Liver (tissue), 10 donors: ENCODE measurements at places on chromosomes 11 and 22. TPM values are rescaled to one million over a fixed set of nuclear protein-coding genes. Genes with fewer than 3 reads are reported as not detected.

- no peak for DNase-seq
These were observed 56.8 kb upstream of the FBXO3 start for GRCh38 chr11:33830903-33831648.

- no peak for DNase-seq
These were observed 259.1 kb upstream of the PLET1 start for GRCh38 chr11:112519751-112520150.

DNA sequence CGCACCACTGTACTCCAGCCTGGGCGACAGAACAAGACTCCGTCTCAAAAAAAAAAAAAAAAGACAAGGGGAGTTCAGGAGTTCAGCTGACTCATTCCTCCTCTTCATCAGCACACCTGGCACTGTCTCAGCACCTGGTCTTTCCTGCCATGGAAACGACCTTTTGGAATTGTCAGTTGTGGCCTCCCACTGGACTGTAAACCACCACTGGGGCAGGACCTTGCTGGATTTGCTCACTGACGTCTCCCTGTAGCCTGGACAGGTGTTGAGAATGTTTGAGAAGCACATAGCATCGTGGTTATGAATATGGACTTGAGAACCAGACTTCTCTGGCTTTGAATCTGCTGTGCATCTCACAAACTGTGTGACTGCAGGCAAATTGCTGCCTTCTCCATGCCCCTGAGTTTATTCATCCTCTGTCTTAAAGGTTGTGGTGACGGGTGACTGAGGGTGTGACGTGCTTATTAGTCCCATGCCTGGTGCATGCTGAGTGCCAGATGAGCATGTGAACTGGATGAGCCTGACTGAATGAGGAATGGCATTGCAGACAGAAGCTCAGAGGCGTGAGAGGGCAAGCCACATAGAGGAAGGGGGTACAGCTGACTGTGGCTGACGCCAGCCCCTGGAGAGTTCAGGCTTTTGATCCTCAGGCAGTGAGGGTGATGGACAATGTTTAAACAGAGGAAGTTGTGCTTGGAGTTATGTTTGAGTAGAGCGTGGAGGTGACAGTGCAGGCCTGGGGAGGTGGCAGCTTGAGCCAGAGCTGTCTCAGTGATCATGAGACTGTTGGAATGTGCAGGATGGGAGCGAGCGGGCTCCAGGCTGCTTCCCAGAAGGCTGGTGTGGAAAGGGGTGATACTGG, 12.7 kb downstream of the TOM1 start:
- no peak for DNase-seq

GRCh38 chr22:17921871-17922821, 102.2 kb downstream of the MICAL3 start:
- DNase-seq: peak; percentile 63

Gene ACRV1
- total RNA-seq: not detected

Gene PLAAT4
- total RNA-seq: 4.4 TPM

Gene DAGLA
- total RNA-seq: 0.84 TPM

GRCh38 chr11:64842366-64842759, 2.1 kb downstream of the CDC42BPG start:
- DNase-seq: no peak

DNA sequence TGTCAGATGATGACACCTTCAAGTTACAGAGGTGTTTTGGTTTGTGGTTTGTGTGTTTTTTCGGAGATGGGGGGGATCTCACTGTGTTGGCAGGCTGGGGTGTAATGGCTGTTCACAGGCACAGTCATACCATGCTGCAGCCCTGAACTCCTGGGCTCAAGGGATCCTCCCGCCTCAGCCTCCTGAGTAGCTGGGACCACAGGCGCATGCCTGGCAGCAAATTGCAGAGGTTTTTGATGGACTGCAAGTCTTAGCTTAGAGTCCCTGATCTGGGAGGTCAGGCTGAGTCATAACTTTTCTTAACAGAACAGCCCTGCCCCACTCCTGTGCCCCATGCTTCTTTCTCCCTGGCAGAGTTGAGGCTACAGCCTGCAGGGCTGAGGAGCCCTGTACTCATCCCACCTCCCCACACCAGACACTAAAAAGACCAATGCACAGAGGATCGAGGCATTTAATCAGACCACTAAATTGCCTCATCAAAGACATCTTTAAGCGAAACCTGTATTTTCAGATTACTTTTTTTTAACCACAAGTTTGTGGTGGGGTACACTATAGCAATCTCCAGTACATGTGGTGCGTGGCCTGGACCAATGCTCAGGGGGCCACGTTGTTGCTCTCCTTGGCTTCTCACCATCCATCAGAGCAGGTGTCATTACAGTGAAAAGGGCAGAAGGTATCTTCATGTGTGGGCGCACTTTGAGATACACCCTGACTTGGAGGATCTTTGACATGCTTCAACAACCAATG, 17.1 kb upstream of the ADORA2A start:
- peak; percentile 22 for DNase-seq

Gene KCNQ1OT1
- 4.9 TPM for total RNA-seq

DNA sequence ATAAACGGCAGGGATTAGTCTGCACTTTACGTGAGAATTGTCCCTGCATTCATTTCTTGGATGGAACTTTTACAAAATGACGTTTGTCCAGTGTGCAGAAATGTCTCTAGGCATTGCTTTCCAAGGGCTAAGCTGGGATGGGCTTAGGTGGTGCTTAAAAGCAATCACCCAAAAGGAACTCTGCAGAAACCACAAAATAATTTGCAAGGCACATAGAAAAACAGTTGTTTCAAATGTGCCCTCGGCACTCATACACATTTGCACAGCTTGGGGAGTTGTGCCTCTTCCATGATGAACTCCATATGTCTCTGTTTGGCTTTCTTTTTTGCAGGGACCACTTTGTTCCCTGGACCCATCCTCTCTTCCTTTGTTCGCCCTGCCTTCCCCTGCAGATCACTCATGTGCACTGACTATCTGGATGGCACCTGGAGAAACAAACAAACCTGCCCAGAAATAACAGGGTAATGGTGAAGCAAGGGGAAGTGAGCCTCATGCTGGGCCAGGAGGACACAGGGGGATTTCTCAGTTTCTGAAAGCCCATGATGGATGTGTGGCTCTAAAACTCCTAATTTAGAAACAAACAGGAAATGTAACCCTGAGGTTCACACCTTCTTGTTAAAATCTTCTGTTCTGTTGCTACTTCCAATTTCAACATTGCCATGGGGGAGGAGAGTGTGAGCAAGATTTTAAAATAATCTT, 150.2 kb downstream of the SNX19 start:
- no peak for DNase-seq

- DNase-seq: no peak
These were observed 379 bp upstream of the SLC3A2 start for GRCh38 chr11:62880231-62880802.

DNA sequence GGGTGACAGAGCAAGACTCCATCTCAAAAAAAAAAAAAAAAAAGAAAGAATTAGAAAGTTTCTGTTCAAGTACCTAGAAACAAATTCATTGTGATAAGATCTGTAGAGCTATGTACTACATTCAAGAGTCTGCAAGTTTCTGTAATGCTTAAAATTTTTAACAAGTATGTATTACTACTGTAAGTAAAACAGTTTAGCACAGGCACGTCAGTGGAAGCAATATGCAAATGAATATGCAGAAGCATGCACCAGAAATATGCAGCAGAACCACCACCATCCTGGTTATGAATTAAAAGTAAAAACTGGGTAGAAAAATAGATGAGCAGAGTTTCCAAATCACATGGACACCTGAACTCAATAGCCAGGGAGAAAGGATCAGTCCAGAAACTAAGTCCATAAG, 19.3 kb downstream of the SBF2 start:
- DNase-seq: no peak

GRCh38 chr11:18493310-18493709, 33.4 kb downstream of the TSG101 start:
- no peak for DNase-seq

DNA sequence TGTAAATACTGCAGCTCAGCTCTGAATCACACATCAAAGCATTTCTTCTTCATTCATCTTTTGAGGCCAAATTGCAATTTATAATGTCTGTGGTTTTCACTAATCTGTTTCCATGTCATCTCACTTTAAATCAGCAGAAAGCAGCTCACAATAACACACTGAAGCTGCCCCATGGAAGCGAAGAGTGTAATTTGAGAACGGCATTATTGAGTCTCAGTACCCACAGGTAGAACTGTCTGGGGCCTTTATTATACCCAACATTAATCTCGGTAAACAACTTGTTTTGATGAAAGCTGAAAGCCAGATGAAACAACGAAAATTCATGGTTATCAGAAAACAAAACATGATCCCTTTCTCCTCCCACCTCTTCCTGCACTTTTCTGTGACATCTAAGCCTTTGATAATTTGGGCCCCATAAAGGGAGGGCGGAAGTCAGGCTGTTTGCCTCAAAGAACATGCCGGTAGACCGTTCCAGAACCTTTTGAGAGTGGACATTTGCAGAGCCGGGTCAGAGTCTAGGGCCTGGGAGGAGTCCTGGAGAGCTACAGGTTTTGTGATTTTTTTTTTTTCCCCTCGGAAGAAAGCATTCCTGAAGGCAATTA, 68.2 kb upstream of the SESN3 start:
- DNase-seq: no peak

GRCh38 chr11:406796-407650, 7.8 kb downstream of the SIGIRR start:
- DNase-seq: peak; percentile 84

GRCh38 chr11:20672575-20672974, 3.2 kb downstream of the NELL1 start:
- no peak for DNase-seq

Gene CNGA4
- total RNA-seq: not detected

Gene OR4A16
- total RNA-seq: not detected

DNA sequence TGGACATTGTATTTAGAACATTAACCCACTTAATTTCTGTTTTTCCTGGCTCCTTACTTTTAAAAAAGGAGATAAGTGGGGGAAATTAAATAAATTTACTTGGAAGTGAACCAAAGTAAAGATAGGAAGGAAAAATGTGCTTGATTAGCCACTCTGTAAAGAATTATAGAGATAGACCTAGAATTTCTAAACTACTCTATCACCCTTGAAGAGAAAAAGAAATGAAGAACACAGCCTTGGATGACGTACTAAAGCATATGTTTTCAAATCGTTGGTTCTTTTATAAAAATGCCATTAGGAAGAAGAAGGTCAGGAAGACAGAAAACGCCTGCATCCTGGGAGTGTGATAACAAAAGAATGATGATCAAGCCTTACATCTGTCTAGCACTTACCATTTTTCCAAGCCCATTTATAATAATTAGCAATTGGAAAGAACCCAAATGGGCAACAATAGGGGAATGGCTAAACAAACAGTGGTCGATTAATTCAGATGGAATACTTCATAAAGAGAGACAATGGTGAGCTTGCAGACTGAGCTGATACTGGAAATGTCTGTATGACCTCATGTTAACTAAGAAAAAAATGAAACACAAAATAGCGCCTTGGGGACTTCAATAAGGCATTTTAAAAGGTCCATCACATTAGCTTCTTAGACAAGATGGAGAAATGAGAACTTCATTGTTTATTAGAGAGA, 81.0 kb upstream of the LRRC55 start:
- no peak for DNase-seq

DNA sequence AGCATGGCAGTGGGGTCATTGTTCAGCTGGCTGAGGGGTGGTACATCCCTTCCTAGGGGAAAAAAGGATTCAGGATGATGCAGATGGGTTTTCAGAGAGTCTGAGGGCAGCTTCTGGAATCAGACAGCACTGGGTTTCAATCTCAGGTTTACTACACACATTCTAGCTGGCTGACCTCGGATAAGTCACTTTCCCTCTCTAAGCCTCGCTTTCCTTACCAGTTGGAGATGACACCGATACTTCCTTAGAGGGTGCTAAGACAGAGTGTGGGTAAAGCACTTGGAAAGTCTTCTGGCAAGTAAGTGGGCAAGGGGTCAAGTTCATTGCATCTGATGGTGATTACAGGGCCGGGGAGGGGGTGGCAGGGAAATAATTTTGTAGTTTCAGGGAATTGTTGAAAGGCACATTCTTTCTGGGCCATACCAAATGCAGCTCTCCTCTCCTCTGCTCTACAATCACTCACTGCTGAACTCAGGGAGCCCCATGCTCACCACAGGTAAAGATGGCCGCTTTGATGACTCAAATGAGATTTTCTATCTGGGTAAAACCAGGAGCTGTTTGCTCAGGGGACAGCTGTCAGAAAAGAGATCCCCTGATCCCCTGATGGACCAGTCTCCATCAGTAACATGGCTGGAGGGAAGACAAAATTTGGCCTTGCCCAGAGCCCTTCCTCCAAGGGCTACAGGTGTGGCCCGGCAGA, 6.5 kb upstream of the MIAT start:
- no peak for DNase-seq

- no peak for DNase-seq
These were observed 1.9 kb downstream of the RNF121 start for GRCh38 chr11:71930556-71931244.

DNA sequence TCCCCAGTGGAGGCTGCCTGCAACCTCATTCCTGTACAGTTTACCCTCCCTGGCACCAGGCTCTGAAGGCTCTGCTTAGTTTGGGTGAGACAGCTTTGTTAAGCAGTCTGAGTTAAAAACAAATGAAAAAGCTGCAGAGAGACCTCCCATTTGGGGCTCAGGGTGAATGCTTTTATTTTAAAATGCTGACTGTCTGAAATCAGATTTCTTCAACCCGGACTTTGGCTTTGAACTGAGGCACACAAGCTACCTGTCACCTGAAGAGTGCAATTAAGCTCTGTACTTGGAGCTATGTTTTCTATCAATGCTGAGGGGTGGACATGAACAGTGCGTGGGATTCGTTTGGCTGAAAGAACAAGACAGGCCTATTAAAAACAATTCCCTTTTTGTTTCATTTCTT, 217.5 kb upstream of the SORL1-AS1 start:
- no peak for DNase-seq

DNA sequence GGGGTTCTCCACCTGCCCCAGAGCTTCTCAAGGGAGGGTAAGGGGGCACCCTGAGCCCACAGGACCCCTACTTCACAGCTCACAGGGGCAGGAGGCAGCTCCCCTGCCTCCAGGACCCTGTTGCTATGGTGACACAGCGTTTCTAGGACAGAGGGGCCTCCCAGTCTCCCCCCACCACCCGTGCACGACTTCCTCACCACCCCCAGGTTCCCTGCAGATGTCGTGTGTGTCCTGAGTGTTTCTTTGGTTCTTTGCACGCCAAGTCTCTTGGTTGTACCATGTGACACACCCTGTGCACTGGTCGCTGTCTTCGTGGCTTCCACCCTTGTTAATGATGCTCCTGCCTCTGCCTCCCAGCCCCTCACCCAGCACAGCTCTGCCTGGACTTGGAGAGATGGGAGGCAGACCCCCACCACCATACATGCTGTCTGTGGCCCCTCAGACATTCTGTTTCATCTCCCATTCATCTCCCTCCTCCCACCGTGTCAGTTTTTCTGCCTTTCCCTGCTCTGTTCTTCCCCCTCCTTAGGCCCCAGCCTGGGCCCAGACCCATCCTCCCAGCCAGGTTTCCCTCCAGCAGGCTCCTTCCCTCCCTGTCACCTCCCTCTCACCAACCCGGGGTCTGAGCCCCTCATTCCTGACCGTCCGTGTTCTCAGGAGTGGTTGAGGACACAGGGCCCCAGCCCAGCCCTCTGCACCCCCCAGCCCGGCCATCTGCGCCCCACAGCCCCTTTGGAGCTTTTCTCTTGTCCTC, 24.5 kb upstream of the RAB1B start:
- no peak for DNase-seq
